ENCODE measurements at places on chromosomes 16 and 17.

DNA sequence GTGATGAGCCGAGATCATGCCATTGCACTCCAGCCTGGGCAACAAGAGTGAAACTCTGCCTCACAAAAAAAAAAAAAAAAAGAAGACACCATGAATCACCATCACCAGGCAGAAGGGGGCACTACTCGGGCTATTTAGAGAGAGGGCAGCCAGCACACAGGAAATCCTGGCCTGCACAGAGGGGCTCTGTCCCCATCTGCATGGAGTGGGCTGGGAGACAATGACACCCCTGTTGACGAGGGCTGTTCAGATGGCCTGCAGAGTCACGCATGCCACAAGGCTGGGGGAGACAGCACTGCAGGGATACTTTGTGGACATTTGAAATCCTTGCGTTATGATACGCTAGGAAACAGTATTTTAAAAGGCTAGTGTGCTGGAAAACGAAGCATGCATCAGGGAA lies 48.3 kb downstream of the CUEDC1 start:
- no peak for DNase-seq

- DNase-seq = no peak
These were observed 58.4 kb downstream of the MRTFB start for GRCh38 chr16:14129502-14129901.

- DNase-seq = no peak
These were observed 31.3 kb upstream of the TNS4 start for GRCh38 chr17:40532520-40533253.

GRCh38 chr17:67655478-67656148 lies 62.1 kb upstream of the NOL11 start:
- no peak for DNase-seq

- no peak for DNase-seq
These were observed 2.7 kb downstream of the MSL1 start for GRCh38 chr17:40124279-40125141.

DNA sequence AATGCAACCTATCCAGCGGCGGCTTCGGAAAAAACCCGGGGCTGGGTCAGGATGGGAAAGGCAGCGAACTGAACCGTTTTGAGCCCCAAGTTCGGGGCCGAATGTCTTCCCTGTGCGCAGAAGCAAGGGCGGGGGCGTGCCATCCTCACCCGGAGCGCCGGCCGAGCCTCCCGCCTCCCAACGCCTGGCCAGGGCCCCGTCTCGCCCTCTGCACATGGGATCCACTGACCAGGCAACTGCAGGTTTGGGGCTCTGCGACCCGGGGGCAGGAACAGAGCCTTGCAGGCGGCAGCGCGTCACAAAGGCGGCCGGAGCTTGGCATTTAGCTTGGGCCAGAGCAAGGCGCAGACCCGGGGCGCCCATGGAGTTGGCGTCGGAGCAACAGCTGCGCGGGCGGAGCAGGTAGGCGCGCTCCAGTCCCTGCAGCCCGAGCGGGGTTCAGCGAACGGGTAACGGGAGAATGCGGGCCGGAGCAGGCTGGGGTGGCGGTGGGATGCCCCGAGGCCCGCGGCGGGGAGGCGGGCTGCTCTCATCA lies at the start of gene FBXO39:
FBXO39 (plus strand) TSS at position 345 of the 535 bp plus-strand sequence. CDS start 3,654 bp downstream, outside the sequence.
- DNase-seq = no peak
